ENCODE measurements at places on chromosomes 7 and 10.

GRCh38 chr10:93333278-93333978 lies 148.7 kb downstream of the MYOF start:
- no peak for DNase-seq

DNA sequence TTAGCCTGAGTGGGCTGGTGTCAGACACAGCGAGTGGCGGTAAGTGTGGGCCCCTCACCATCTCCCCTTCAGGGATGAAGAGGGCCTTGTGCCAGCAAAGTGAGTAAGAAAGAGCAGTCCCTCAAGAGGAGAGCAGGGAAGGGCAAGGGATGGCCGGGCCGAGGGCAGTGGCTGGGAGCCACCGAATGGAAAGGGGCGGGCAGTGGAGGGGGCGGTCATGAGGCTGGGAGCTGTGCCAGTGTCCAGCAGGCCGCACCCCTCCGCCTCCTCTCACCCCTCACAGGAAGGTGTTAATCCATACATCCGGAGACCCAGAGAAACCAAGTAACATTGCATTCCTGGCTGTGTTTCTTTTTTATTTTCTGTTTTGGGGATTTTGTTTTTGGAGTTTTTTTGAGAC lies 28.6 kb upstream of the RASGEF1A start:
- DNase-seq, result no peak

GRCh38 chr10:15528859-15529239 lies 157.8 kb upstream of the FAM171A1 start:
- no peak for DNase-seq

DNA sequence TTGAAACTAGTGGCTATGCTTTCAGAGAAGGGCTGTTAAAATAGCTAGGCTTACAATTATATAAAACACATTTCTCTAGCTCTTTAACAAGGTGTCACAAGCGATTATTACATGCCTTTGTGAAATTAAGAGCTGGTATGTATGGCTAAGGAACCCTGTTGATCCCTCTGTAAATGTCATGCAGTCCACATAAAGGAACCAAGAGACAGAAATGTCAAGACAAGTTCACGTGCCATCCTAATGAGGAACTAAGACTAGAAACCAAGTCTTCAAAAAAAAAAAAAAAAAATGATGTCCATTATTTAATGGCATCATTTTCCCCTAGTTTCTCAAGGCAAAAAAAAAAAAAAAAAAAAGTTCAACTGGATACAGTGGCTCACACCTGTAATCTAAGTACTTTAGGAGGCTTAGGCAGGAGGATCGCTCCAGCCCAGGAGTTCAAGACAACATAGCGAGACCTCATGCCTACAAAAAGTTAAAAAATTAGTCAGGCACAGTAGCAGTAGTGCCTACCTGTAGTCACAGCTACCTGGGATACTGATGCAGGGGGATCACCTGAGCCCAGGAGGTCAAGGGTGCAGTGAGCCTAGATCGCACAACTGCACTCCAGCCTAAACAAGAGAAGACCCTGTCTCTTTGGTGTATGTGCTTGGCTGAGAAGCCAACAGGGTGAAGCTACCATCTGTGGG lies 63.4 kb downstream of the SRPK2 start:
- peak; percentile 37 for DNase-seq

Measured in NCI-H82 (cell line).